ENCODE measurements at places on chromosomes 2 and 18.

- no peak for DNase-seq
Measured at GRCh38 chr2:106366204-106366885, 101.9 kb downstream of the RGPD3 start.

DNA sequence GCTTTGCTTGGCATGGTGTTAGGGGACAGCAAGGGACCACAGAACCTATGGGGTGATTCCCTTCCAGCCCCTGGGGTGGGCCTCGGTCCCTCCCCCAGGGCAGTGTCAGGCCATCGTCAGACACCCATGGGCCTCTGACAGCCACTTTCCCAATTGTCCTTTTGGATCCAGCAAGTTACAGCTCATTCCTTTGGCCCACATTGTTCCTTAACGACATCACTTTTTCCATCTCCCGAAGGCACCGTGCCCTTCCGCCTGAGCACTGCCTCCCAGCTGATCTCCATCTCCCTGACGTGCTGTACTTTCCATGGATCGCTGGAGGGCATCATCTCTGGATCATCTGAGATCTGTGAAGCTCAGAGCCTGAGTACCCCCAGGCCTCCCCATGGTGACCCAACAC lies 10.4 kb upstream of the KCNK3 start:
- no peak for DNase-seq

- DNase-seq = peak; percentile 6
Measured at GRCh38 chr18:45441110-45441847, 174.0 kb upstream of the SLC14A2 start.

DNA sequence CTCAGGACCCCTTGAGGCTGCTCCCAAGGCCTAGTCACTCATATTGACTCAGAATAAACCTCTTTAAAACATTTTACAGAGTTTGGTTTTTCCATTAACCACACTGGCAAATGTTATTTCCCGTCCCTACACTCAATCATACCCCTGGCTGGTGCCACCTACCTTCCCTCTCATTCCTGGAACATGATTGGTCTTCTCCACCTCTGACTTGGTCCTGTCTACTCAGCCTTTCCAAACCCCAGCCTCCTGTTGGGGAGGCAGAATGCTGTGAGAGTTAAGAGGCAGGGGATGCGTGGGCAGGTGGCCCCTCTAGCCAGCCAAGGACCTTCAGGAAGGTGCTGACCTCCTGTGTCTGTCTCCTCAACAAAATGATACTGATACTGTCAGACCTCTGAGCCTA lies 149.3 kb downstream of the CABLES1 start:
- no peak for DNase-seq

DNA sequence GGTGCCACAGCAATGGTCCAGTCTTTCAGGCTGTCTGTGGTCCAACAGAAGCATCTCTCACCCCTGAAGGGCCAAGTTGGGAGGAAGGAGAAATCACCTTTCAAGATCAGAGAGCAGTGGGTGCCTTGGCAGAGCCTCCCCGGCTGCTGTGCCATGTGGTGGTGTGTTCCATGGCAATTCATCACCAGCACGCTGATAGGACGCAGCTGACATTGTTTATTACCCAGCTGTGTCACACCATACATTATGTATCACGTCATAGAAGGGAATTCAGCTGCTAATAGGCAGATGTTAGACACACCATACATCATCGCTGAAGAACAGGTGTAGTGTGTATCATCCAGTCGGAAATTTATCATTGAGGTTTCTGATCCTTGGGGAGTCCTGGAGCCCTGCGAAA lies 29.6 kb upstream of the RPL31 start:
- DNase-seq = no peak

DNA sequence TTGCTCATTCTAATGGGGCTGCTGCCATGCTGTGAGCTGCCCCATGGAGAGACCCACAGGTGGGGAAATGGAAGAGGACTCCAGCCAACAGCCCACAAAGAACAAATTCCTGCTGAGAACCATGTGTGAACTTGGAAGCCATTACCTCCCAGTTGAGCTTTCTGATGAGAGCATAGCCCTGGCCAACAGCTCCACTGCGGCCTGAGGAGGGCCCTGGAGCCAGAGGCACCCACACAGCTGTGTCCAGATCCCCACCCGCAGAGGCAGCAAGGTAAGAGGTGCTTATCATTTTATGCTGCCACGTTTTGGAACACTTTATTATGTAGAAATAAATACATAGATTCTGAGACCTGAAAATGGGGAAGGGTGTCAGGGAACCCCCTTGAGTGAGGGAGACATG lies 44.2 kb upstream of the OTOS start:
- no peak for DNase-seq

DNA sequence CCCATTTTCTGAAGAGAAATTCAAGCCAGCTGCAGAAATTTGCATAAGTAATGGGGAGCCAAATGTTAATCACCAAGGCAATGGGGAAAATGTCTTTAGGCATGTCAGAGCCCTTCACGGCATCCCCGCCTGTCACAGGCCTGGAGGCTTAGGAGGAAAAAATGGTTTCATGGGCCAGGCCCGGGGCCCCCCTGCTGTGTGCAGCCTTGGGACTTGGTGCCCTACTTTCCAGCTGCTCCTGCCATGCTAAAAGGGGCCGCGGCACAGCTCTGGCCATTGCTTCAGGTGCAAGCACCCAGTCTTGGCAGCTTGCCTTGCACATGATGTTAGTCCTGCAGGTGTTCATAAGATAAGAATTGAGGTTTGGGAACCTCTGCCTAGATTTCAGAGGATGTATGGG lies 1235.7 kb downstream of the DPP10 start:
- DNase-seq = no peak

DNA sequence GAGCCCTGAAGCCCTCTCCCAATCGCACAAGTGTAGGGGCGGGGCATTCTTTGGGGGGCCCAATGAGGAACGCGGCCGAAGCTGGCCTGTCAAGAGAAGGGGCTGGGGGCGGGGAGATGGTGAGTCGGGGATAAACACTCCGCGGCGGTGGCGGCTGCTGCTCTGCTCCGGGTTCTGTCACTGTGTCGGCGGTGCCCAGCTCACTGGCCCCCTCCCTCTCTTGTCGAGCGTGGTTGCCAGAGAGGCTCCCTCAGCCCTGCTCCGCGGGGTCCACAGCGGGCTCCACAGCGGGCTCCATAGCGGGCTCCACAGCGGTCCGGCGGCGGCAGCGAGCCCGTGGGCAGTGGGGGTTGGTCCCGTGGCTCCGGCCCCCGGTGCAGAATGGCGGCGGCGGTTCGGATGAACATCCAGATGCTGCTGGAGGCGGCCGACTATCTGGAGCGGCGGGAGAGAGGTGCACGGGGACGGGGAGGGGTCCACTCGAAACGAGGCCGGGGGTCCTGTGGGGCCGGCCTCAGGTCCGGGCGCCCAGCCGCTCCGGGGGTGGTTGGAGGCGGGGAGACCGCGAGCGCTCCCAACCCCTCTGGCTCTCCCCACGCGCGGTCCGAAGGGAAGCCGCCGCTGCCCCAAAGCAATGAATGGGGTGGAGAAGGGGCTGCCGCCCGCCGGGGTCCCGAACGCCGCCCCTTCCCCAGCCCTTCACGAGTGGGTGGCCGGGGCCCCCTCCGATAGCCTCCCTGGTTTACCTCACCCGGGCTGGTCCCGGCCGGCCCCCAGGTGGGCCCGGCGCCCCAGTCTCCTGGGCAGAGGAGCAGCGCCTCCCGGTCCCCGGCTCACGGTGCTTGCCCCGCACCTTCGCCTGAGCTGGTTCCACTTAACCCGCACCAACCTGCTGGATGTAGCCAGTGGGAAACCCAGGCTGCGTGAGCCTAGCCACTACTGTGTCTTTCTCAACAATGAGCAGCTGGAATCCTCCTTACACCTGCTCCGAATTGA lies at the start of gene MXD1:
Gene MXD1, plus strand, starts transcription at position 160 of the 996 bp plus-strand sequence. Its CDS starts 222 bp downstream, at position 382.
- DNase-seq = peak; percentile 28

DNA sequence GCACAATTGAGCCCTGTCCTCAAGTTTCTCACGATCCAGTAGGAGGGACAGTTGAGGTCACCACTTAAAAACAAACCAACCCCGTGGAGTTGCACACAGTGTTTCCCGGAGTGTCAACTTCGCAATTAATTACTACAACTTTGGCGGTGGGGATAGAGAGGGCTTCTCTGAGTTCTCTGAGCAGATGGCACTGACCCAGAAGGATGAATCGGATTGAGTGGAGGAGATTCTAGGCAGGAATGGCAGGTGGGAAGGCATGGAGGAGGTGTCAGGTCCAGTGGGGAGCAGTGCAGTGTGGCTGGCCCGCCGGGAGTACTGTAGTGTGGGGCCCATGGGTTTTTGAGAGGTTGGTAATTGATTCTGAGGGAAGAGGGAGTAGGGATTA lies 12.0 kb downstream of the SIX3 start:
- DNase-seq = no peak

DNA sequence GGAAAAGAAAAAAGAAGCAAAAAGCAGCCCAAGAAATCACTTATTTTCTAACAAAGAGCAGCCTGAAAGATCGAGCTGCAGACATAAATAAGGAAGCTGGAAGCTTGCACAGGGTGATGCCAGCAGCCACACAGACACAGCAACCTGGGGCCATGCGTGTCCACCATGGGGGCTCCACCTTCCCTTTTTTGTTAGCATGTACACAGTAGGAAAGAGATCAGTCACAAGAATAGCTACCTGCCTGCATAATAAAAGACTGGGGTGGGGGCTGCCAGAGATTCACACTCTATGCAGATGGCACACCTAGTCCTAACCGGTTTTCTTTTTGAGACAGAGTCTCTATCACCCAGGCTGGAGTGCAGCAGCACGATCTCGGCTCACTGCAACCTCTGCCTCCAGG lies 2.9 kb upstream of the CNOT11 start:
- no peak for DNase-seq

DNA sequence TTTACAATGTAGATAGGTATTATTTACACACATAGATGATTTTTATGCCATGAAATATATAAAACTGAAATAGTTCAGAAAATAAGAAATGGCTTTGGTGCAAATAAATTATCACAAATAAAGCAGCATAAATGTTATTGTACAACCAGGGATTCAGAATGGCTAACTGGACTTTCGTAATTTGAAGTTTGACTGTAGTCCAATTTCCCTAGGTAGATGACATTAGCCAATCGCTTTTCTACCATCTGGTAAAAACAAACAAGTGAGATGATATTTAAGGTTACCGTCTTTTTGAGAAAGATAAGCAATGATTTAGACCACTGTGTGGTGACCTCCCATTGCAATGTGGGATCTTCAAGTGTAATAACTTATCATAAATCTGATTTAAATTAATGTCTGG lies 400.7 kb downstream of the LRRTM4 start:
- no peak for DNase-seq

- DNase-seq = no peak
Measured at GRCh38 chr18:70376914-70377258, 88.0 kb downstream of the SOCS6 start.

- no peak for DNase-seq
Measured at GRCh38 chr18:42533009-42533575, 578.1 kb downstream of the PIK3C3 start.

DNA sequence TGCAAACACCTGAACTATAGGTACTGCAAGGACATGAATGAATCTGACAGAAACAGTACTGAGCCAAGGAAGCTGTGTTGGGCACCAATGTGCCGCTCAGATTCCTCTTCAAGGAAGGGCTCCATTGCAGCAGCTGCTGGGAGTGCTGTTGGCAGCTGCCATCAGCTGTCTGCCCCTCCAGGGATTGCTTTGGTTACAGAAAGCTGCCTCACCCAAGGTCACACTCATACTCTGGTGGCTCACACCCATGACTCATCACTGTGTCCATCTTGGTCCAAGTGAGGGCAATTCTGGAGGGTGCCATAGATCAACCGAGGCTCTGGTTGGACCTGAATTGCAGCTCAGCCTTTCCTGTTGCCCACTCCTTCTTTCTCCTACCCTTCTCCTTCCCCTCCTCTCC lies 24.4 kb upstream of the TRPM8 start:
- DNase-seq = no peak

GRCh38 chr2:186734957-186735734 lies 41.3 kb downstream of the FAM171B start:
- DNase-seq = no peak

DNA sequence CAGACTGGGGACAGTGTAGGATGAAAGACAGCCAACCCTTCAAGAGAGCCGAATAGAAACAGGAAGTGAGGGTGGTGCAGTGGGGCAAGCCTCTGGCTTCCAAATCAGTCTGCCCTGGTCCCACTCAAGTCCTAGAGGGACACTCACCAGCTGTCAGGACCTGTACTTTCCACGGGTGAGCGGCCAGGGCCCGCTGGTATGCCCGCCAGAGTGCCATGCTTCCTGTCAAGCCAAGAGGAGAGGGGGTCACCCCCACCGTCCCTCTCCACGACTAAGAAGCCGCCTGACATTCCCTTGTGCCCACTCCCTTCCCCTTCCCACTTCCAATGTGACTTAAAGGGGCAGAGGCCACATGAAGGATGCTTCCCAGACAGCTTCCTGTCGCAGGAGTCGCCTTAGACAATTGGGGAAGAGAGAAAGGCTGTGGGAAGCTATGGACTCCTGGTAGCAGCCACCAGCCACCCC lies 564 bp downstream of the MPV17 start:
- peak; percentile 21 for DNase-seq

GRCh38 chr2:38074058-38074763 lies 1.7 kb downstream of the CYP1B1 start:
- DNase-seq = no peak

GRCh38 chr2:96470636-96471035 lies 34.5 kb downstream of the NEURL3 start:
- DNase-seq = no peak

DNA sequence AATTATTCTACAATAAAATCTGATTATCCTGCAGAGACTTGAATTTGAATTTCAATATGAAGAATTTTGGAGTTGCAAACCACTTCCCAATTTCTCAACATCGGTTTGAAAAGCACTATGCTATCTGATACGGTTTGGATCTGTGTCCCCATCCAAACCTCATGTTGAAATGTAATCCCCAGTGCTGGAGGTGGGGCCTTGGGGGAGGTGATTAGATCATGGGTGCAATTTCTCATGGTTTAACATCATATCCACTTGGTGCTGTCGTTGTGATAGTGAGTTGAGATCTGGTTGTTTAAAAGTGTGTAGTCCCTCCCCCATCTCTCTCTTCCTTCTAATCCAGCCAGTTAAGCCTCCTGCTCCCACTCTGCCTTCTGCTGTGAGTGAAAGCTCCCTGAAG lies 205.7 kb downstream of the NBAS start:
- no peak for DNase-seq

DNA sequence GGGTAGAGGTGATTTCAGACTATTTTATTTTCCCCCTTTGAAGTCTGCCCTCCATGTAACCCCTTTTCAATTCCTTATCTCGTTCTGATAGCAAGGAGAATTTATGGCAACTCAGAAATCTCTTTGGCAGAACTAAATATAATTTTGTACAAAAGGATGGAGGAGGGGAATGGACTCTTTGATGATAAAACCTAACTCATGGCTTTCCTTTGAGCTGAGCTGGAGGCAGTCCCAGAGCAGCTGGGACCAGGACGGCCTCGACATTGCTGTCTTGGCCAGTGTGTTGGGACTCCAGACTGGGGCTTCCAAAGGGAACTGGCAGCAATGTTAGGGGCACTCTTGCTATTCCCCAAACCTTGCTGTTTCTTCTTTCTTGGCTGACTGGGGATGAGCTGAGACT lies 47.7 kb downstream of the PAX8 start:
- DNase-seq = no peak

- no peak for DNase-seq
Measured at GRCh38 chr2:189997016-189997415, 65.5 kb downstream of the MSTN start.

- DNase-seq = no peak
Measured at GRCh38 chr2:28896906-28897305, 2.4 kb downstream of the WDR43 start.

All from HEK293T (cell line).